ENCODE measurements at places on chromosomes 12 and 14. TPM values are rescaled to one million over a fixed set of nuclear protein-coding genes. Genes with fewer than 3 reads are reported as not detected.

Gene CIROP
- 1.7 TPM for total RNA-seq

Gene TAS2R46
- 6.3 TPM for total RNA-seq

Gene CLEC4D
- not detected for total RNA-seq

Gene TMEM121
- total RNA-seq, result 13.2 TPM

Gene ANKRD33
- 0.15 TPM for total RNA-seq

Gene TMEM253
- 0.33 TPM for total RNA-seq

Gene DTX1
- total RNA-seq, result not detected

Gene RIC8B
- 14.6 TPM for total RNA-seq

Gene GLS2
- total RNA-seq, result 0.73 TPM

Gene HHIPL1
- total RNA-seq, result 9.3 TPM

Gene HOXC12
- total RNA-seq, result not detected

Gene DRAM1
- 112 TPM for total RNA-seq

Gene OR4K1
- not detected for total RNA-seq

Gene MIP
- not detected for total RNA-seq

Gene NGB
- not detected for total RNA-seq

Gene PELI2
- total RNA-seq, result 18.7 TPM

Gene TIMELESS
- total RNA-seq, result 4.6 TPM

Gene LRP1
- 535 TPM for total RNA-seq

Gene EIF2S3B
- 0.87 TPM for total RNA-seq

Gene PLEK2
- total RNA-seq, result 3.0 TPM

Gene KCNH3
- under 0.01 TPM for total RNA-seq

Gene COX8C
- not detected for total RNA-seq

Gene ACVRL1
- total RNA-seq, result 164 TPM

Gene TFCP2
- total RNA-seq, result 9.9 TPM

Gene TAS2R14
- 4.1 TPM for total RNA-seq

Gene PPP4R4
- total RNA-seq, result 2.8 TPM

Gene ANO2
- 0.44 TPM for total RNA-seq

Gene SMIM41
- 4.5 TPM for total RNA-seq

Gene NDUFA9
- 55.9 TPM for total RNA-seq

Gene AMDHD1
- total RNA-seq, result 0.33 TPM

Gene PPP1R1A
- total RNA-seq, result not detected

Gene SLC25A47
- total RNA-seq, result not detected

Gene KERA
- not detected for total RNA-seq

Gene SLCO1B1
- total RNA-seq, result not detected

Gene FGF23
- total RNA-seq, result not detected

Gene FRS2
- 51.6 TPM for total RNA-seq

Gene SYCP3
- total RNA-seq, result not detected

Gene XPOT
- total RNA-seq, result 121 TPM

Gene PTPRR
- total RNA-seq, result 0.58 TPM

Gene SRRM4
- under 0.01 TPM for total RNA-seq

Gene NRDE2
- total RNA-seq, result 11.2 TPM

Gene CALCOCO1
- 211 TPM for total RNA-seq

Gene IFNG-AS1
- total RNA-seq, result not detected

Data from smooth muscle cell of trachea (primary cell).